Activated CD8-positive, alpha-beta memory T cell treated with anti-CD3 and anti-CD28 coated beads for 1 hour (primary cell): ENCODE measurements at places on chromosomes 5 and 9.
A peak's percentile ranks its signal among the peaks of the same experiment; 100 is the strongest.

GRCh38 chr5:157948738-157949410 is 89.9 kb upstream of the CLINT1 start:
- peak; percentile 52 for DNase-seq

DNA sequence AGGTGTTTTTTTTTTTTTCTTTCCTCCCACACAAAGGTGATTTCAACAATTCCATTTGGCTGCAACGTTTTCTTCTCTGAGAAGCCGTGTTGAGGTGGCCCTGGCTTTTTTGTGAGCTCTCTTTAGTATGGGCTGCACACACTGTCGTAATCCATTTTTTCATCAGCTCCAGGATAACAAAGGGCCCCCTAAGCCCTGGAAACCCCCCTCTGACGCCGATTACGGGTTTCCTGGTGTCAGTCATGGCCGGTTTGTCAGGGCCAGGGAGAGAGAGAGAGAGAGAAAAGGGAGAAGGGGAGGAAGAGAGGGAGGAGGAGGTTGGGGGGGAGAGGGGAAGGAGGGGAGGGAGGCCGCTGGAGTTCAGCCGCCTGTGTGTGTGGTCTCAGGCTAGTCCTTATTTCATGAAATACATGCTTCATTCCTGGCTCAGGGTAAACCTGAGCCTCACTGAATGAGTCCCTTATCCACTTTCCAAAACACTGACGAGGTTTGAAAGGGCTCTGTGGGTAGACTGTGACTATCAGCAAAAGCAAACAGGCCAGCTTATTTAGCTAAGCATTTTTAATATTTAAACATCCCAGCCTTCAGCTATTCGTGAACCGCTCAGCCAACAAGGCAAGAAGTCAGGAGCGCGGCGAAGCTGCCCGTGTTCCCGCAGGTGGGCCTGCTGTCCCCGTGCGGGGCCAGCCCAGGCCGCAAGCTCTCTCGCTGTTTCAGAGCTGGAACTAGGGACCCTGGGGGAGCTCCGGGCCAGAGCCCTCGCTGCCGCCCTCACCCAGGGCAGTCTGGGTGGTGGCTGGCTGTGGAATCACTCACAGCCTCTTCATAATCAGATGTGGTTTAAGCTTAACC is 172.8 kb downstream of the ERCC6L2 start:
- no peak for DNase-seq

DNA sequence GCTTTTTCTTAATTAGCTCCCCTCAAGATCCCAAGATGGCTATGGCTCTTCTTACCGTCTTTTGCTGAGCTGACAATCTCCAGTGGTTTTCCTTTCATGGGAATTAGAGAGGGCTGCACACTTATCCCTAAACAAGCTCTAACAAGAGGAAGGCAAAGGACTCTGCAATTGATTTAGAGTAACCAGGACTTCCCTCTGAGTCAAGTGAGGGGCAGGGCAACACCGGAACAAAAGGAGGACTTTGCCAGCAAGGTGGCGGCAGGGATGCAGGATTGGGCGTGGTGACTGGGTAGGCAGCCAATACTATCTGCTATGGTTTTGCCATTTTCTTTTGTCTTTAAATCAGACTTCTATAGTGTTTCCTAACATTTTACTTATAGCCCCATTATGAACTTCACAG is 9.8 kb downstream of the SLC44A1 start:
- no peak for DNase-seq

GRCh38 chr9:36895744-36896260 is 138.3 kb downstream of the PAX5 start:
- DNase-seq, result no peak

DNA sequence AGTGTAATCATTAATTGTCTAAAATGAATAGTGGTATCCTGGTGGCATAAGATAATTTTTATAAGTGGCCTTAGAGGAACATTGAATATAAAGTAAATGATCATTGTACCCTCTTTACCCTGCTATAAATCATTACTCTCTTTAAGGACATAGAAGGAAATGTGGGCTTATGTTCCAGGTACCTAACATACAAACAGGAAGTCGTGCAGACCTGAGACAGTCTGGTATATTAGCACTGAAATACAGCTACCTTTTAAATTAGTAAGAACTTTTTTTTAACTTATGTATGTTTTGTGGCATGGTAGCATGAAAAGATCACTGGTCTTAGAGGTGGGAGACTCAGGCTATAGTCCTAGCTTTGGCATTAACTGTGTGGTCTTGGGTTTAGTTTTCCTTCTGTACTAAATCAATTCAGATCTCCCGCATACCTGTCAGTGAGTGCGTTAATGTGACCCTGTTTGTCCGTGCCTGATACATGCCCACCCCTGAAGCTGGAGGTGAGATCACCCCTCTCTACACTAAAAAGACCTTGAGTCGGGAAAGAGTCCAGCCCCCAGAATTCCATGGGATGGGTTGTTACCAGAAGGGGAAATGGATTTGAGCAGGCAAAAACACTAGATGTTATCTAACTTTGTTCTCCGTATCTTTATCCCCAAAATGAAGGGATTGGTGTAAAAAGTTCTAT is 59.4 kb upstream of the ERBIN start:
- DNase-seq, result no peak

- no peak for DNase-seq
These were observed 53.2 kb upstream of the EBF1 start for GRCh38 chr5:159152876-159153275.

DNA sequence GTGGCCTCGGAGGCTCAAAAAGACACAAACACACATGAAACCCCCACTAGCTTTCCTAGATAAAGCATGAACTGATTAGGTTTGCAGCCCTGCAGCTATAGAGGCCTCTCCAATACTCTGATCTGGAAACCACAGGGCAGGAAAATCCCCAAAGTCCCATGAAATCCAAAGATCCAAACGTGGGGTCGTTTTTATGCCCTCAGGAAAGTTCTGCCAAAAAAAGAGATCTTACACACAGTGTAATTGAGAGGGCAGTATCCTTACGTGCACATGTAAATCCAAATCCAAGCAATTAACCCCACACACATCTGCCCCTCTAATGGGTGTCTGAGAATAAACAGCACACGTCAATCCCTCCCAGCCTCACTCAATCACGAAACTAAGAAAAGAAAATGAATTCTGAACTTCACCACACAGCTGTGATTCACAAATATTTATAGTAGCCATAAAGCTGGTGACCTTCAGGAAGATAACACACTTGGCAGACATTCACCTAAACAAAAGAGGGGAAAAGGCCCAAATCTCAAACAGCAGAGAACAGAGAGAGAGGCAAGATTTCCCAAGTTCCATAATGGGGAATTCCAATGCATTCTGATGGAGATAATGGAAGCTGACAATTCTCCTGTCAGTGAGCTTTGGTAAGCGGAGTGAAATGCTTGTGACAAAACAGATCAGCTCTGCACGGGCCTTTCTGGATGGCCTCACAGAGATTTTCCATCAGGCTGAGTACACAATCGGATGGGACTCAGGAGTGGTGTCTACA is 114.2 kb downstream of the SEMA5A start:
- DNase-seq, result no peak

DNA sequence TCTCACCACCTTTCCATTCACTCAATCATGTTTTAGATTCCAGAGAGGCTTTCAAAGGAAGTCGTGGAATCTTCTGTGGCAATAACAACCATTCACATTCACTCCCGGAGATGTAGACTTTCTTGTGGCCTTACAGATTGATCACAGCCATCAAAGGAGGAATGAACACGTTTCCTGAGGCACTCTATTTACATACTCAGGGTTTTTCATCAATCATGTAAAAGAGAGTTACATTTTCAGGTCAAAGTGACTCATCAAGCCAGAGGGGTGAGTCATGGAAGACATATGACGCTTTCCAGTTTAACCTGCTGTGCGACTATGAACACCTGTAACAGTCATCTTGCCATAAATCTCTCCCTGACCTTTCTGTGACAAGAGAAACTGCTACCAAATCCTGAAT is 39.3 kb upstream of the RAD23B start:
- DNase-seq, result peak; percentile 5

- DNase-seq, result no peak
These were observed 33.9 kb upstream of the ALDH1B1 start for GRCh38 chr9:38358390-38359296.

DNA sequence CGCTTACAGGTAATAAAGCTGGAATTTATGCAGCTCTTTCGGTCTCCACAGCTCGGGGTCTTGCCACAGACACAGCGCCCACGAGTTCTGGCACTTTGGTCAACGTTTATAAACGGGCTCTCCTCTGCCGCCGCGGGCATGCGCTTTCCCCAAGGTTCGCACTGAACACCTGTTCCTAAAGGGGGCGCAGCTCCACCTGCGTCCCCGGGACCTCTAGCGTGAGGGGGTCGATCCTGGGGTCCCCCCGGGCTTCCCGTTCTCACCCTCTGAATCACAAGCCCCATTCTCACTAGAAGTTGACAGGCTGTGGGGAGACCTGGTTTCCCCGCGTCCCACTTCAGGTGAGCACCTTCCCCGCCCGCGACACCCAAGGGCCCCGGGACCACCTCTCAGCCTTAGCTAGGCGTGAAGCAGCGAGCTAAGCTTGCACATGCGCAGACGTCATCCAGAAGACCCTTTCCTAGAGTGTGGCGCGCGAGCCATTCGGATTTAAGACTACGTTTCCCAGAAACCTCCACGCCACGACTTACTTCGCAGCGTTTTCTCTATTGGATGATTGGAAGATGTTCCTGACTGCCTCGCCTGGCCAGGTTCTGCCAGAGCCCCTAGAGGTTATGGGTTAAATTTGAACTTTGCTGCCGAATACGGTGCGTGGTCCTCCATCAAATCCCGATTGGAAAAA is 21.3 kb upstream of the ZNF782 start:
- DNase-seq, result no peak

DNA sequence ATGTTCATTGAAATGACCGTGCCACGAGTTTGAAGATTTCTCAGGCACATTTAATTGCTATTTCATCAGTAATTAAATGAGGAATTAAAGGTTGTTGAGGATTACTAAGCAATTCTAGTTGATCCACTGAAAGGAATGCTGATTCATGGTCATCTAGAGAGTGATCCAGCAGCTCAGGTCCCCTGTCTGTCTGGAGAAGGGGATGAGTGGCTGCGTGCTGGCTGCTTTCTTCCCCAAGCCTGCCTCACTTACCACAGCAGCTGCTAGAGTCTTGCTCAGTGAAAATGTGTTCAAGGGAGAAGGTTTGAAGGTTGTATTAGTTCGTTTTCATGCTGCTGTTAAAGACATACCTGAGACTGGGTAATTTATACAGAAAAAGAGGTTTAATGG is 7.8 kb upstream of the TGFBI start:
- DNase-seq, result no peak

DNA sequence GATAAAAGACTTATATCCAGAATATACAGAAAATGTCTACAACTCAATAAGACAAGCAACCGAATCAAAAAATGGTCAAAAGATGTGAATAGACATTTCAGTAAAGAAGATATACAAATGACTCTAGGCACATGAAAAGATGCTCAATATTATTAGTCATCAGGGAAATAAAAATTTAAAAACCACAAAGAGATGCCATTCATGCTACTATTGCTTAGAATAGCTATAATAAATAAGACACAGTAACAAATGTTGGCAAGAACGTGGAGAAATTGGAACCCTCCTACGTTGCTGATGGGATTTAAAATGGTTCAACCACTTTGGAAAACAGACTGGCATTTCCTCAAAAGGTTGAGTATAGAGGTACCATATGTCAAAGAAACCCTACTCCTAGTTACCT is 39.8 kb downstream of the POLK start:
- DNase-seq, result no peak

DNA sequence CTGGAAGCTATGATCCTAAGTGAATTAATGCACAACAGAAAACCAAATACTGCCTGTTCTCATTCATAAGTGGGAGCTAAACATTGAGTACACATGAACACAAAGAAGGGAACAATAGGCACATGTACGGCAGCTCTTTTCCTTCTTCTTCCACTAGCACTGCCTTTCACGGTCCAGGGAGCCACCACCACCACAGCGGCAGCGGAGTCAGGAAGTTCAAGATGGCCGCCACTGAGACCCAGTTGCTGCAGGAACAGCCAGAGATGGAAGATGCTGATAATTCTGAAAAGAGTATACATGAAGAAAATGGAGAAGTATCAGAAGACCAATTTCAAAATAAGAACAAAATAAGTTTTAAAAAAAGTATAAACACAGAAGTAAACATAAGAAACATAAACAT is 39.5 kb upstream of the TNFSF15 start:
- DNase-seq, result no peak

DNA sequence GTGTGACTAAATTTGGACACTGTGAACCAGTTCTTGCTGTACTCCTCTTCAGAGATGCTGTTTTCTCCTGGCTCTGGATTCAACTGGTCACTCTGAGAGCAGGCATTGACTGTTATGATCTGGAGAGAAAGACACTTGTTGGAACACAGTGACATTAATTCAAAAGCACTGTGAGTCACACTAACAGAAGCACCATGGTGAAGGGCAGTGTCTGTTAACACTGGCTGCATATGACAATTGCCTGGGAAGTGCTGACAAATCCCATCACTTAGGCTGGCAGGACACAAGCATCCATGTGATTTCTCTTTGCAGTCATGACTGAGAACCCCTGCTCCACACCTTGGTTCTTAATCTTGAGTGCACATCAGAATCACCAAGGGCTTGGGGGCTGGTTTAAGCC is 132.4 kb downstream of the TRPM6 start:
- no peak for DNase-seq

GRCh38 chr5:1051366-1051720 is 42.7 kb downstream of the NKD2 start:
- DNase-seq, result no peak

GRCh38 chr5:118253225-118254061 is 734.9 kb downstream of the DTWD2 start:
- DNase-seq, result no peak

DNA sequence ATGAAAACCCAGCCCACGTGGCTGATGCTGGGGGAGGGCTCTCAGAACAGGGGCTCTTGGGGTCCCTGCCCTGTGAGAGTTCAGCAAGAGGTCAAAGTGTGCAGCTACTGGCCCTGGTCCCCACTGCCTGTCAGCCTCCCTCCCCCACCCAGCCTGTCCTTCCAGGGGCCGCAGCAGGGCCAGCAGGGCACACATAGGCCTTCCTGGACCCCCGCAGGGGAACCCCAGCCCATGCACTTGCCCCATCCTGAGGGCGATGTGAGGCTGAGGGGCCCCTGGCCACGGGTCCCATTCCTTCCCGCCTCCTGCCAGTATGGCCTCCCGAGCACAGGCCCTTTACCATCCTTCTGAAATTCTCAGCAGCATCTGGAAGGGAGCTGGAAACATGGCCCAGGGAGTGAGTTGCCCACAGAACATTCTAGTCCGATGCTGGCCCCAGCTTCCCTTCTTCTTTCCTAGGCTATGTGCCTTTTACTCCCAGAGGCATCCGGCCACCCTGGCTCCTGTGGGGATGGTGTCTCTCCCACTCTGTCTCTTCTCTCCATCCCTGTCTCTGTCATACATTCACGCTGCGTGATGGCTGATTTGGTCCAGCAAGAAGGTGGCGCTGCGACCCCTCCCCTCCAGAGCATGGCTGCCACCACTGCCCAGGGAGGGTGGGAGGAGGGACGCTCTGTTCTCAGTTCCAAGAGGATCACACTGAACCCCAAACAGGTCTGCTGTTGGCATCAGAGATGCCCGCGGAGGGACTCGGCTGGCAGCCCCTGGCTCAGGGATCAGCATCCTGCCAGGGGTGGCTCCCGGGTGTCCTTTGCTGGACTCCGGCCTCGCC is 19.6 kb downstream of the MRPL36 start:
- DNase-seq, result no peak

- DNase-seq, result no peak
These were observed 9.2 kb downstream of the POMT1 start for GRCh38 chr9:131511880-131512279.

GRCh38 chr5:104789366-104789765 is 1226.8 kb upstream of the NUDT12 start:
- DNase-seq, result no peak
